ENCODE measurements at places on chromosomes 11 and 22.

GRCh38 chr11:48108231-48109045 lies 108.2 kb upstream of the OR4B1 start:
- peak overlapping the region; percentile 72 for H3K27ac ChIP-seq
- H3K36me3 ChIP-seq = peaks cover 7% of the 10 kb centered on the region
- H3K27me3 ChIP-seq = no peaks in the 10 kb centered on the region

- DNase-seq = no peak
- H3K27me3 ChIP-seq = 0 out of 2 replicates have a peak, but pooled peaks cover 5% of the 10 kb centered on the region
- H3K4me3 ChIP-seq = no peak overlapping the region
Observed at GRCh38 chr22:49488943-49489342, 338.7 kb downstream of the BRD1 start.

DNA sequence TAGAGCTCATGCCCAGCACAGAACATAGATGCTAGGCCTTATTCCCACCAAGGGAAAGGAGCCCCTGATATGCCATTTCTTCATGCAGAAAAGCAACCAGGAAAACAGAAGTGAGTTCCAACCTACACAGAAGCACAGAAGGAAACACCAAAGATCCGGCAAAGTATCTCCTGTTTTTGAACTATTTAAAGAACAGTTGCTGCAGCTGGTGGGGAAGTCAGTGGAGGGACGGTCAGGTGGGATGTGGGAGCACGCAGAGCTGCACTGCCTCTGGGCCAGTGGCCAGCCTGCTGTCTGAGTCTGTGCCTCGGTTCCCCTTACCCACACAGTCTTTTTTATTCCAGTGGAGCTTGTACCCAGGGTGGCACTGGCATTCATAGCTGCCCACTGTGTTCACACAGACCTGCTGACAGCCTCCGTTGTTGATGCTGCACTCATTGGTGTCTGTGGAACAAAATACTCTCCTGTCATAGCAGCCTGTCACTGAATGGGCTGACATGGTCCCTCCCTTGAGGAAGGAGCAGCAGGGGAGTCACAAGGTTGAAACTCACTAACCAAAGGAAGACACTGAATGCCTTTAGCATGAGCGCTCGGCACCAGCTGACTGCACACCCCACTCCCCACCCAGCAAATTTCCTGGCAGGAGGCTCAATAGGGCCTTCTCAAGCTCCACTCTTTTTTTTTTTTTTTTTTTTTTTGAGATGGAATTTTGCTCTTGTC lies 37.9 kb downstream of the SCUBE2 start:
- H3K27me3 ChIP-seq = no peaks in the 10 kb centered on the region
- DNase-seq = no peak
- peaks cover 5% of the 10 kb centered on the region for H3K4me1 ChIP-seq
- H3K27ac ChIP-seq = no peak overlapping the region

GRCh38 chr11:96024666-96025065 lies 100.8 kb upstream of the MTMR2 start:
- no peak overlapping the region for H3K27ac ChIP-seq
- H3K4me1 ChIP-seq = no peaks in the 10 kb centered on the region
- no peaks in the 10 kb centered on the region for H3K36me3 ChIP-seq
- H3K4me3 ChIP-seq = no peak overlapping the region
- no peak for DNase-seq

DNA sequence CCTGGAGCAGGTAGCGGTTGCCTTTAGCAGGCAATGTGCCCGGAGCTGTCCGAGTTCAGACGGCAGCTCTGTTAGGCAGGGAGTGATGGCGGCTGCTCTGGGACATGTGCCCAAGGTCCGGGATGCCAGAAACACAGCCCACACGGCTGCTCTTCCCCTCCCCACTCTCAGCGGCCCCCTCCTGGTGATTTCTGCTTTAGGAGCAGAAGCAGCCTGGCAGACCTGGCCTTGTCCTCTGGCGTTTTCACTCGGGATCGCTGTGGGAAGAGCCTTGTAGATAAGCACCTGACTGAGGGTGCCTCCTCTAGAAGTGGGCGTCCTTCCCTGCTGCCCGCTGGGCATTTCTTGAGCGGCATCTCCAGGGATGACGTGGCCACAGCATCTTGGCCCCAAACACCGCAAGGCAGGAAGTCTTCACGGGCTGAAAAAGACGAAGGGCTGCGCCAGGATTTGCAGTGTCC lies 392.2 kb downstream of the TBC1D22A start:
- peak; percentile 72 for DNase-seq
- peaks cover 22% of the 10 kb centered on the region for H3K4me1 ChIP-seq
- H3K27me3 ChIP-seq = no peaks in the 10 kb centered on the region

DNA sequence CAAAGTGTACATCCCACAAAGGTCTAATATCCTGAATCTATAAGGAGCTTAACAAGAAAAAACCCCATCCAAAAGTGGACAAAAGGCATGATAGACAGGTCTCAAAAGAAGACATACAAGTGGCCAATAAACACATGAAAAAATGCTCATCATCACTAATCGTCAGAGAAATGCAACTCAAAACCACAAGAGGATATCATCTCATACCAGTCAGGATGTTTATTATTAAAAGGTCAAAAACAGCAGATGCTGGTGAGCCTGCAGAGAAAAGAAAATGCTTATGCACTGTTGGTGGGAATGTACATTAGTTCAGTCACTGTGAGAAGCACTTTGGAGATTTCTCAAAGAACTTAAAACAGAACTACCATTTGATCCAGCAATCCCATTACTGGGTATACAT lies 12.7 kb downstream of the LGALS12 start:
- peaks cover 30% of the 10 kb centered on the region for H3K4me1 ChIP-seq
- no peak overlapping the region for H3K27ac ChIP-seq
- no peak overlapping the region for H3K4me3 ChIP-seq
- DNase-seq = peak; percentile 57
- no peaks in the 10 kb centered on the region for H3K36me3 ChIP-seq

DNA sequence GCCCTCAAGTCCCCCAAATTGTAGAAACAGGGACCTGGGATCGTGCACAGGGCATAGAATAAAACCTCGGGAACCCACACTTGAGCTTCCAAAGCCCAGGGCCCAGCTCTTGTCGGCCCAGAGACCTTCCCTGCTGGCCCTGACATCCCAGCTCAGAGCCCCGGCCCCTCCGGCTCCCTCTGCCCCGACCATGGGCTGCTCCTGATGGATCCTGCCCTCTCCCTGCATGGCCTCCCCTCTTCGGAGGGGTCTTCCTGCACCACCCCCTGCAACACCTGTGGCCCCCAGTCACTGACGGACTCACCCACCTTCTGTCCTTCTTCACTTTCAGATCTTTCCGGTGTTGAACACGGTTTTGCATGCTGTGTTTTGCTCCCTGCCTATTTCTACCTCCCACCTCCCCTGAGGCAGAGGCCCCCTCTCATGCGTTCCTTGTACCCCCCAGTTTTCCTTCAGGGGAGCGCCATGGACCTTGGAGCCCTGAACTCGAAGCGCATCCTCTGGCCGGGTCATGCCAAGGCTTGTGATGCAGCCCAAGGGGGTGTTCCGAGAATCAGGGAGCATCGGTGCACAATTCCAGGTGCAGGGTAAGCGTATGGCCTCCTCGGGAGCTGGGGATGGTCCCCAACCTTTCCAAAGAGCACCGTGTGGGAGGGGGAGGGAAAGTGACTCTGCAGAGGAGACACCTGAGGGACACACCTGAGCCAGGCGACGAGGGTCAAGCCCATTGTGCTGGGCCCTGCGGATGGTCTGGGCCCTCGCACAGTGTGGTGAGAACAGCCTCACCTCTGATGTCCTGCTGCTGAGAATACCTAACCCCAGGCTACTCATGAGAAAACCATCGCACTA lies 666.4 kb downstream of the BRD1 start:
- H3K27me3 ChIP-seq = no peaks in the 10 kb centered on the region
- no peaks in the 10 kb centered on the region for H3K36me3 ChIP-seq
- no peak overlapping the region for H3K4me3 ChIP-seq
- no peaks in the 10 kb centered on the region for H3K4me1 ChIP-seq
- H3K27ac ChIP-seq = no peak overlapping the region

- no peaks in the 10 kb centered on the region for H3K27me3 ChIP-seq
- H3K4me3 ChIP-seq = no peak overlapping the region
- no peaks in the 10 kb centered on the region for H3K4me1 ChIP-seq
- no peaks in the 10 kb centered on the region for H3K36me3 ChIP-seq
- no peak overlapping the region for H3K27ac ChIP-seq
- no peak for DNase-seq
Observed at GRCh38 chr11:115054570-115055538, 376.5 kb downstream of the NXPE2 start.

DNA sequence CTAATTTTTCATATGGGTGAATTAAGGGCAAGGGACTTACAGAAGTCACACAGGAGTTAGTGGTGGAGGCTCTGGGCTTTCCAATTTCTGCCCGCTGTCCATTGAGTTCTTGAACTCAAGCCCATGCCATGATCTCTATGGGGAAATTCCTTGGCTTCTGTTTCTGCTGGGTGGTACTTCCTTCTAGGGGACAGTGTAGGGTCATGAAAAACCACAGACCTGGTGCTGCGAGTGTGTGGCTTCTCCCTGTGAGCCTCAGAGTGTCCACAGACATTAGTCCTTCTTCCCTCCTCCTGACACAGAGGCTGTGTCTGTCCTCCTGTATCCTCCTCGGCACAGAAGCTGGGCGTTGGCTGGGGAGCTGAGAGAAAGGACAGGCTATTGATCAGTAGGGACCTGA lies 6.3 kb upstream of the SEZ6L start:
- no peaks in the 10 kb centered on the region for H3K27me3 ChIP-seq
- DNase-seq = no peak
- no peaks in the 10 kb centered on the region for H3K4me1 ChIP-seq
- no peak overlapping the region for H3K4me3 ChIP-seq

GRCh38 chr11:122393209-122393860 lies 262.2 kb upstream of the UBASH3B start:
- H3K36me3 ChIP-seq = no peaks in the 10 kb centered on the region
- no peak overlapping the region for H3K27ac ChIP-seq
- peaks cover 37% of the 10 kb centered on the region for H3K27me3 ChIP-seq

GRCh38 chr22:17164392-17165024 lies 5.4 kb upstream of the HDHD5 start:
- no peaks in the 10 kb centered on the region for H3K36me3 ChIP-seq
- H3K27me3 ChIP-seq = no peaks in the 10 kb centered on the region
- no peak for DNase-seq
- no peak overlapping the region for H3K27ac ChIP-seq
- no peak overlapping the region for H3K4me3 ChIP-seq
- H3K4me1 ChIP-seq = peaks cover 6% of the 10 kb centered on the region

DNA sequence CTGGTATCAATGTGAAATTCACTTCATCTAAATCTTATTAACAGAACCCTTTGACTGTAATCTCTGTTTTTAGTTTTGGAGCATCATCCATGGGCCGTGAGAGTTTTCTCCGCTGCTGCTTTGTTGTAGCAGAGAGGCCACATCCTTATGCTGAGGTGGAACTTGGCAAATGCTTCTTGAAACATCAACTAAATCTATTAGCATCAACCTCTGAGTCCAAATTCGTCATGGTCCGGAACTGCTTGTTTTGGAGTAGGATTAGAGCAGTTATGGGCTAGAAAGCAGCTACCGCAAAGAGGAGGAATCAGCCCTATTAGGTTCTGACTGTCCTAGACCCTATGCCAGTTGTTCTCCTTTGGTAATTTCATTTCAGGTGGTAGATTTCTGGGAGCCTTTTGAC lies 117.7 kb downstream of the PGR start:
- DNase-seq = no peak
- H3K36me3 ChIP-seq = no peaks in the 10 kb centered on the region
- no peak overlapping the region for H3K4me3 ChIP-seq
- H3K4me1 ChIP-seq = no peaks in the 10 kb centered on the region

DNA sequence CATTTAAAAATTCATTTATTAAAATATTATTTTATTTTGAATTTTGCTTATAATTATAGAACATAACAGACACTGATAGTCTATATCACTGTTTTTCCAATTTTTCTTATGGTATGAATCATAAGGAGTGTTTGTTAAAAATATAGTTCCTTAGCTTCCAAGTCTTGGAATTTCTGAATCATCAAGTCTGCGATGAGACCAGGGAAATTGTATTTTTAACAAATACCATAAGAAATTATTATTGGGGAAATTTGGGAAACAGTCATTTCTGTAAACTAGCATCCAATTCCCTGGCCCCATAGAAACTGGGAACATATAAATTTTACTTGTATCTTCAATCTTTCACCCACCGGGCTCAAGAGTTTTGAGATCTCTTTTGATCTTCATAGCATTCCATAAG lies 38.0 kb upstream of the PICALM start:
- H3K4me3 ChIP-seq = no peak overlapping the region
- DNase-seq = no peak
- no peak overlapping the region for H3K27ac ChIP-seq
- H3K36me3 ChIP-seq = no peaks in the 10 kb centered on the region

DNA sequence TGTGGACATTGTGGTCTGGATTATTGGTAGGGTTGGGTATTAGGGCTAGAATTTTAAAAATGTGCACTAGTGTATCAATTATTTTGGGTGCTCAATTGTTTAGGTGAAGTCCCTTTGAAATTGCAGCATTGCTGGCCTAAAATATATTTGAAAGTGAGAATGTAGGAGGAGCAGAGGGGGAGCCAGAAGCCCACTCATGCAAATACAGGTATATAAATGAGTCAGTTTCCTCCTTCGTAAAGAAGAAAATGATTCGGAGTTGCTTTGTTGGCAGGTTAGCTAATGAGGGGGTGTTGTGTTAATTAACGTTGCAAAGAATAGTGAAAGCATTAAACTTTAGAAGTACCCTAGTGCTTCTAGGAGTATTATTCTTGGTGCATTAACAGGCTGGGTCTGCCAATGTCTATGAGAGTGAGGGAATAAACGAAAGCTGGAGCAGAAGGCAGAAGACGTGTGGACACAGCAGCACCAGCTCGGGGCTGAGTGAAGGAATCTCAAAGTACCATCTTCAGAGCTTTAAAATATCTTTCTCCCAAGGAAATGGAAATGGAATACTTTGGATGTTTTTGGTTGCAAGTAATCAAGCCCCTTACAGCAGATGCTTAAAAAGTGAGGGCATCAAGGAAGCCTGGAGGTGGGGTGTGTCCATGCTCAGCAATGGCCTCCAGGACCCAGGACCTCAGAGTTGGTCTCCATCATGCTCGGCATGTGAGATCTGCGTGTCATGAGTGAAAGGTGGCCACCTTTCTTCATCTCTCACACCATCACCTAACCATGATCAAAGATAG lies 522.9 kb downstream of the NTM start:
- H3K27ac ChIP-seq = no peak overlapping the region
- peaks cover 48% of the 10 kb centered on the region for H3K4me1 ChIP-seq
- no peaks in the 10 kb centered on the region for H3K36me3 ChIP-seq
- no peak for DNase-seq
